ENCODE measurements at places on chromosomes 13 and 19.
A peak's percentile ranks its signal among the peaks of the same experiment; 100 is the strongest.

- no peak for DNase-seq
- H3K4me1 ChIP-seq = no peaks in the 10 kb centered on the region
- H3K27ac ChIP-seq = no peak overlapping the region
- H3K36me3 ChIP-seq = no peaks in the 10 kb centered on the region
These were observed 179.8 kb downstream of the COG6 start for GRCh38 chr13:39835253-39835652.

- H3K4me3 ChIP-seq = no peak overlapping the region
- DNase-seq = no peak
These were observed 60.9 kb downstream of the PEX11G start for GRCh38 chr19:7427944-7428343.

DNA sequence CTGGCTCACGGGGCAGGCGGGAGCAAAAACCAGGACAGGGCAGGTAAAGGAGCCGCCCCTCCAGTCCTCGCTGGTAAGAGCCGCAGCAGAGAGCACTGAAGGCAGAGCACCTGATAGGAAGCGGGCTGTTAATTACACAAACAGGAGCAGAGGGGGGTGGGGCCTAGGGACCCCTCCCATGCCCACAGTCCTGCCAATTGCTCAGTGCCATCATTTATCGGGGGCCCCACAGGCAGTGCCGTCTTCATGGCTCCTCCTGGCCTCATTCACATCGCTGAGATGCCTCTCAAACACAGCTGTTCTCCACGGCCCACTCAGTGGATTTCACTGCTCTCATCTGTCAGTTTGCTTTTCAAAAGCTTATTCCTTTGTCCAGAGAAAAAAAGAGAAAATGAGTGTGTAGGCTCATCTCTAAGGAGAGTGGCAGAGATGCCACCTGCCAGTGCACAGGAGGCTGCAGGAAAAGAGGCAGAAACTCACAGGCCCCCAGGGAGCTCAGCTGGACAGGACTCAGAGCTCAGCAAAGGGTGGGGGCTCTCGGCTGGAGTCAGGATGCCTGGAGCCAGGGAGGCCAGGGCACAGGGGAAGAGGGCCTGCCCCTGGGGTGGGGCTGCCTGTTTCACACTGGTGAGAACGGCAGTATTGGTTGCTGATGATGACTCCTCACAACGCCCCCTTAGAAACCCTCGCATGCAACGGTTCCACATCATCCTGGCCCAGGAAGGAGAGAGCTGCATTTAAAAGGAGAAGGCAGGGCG is 174.6 kb downstream of the COL4A1 start:
- no peak overlapping the region for H3K27ac ChIP-seq
- no peak overlapping the region for H3K4me3 ChIP-seq
- H3K4me1 ChIP-seq = peaks cover 30% of the 10 kb centered on the region
- DNase-seq = no peak
- H3K36me3 ChIP-seq = no peaks in the 10 kb centered on the region
- no peaks in the 10 kb centered on the region for H3K27me3 ChIP-seq

GRCh38 chr19:9947441-9947840 is 11.1 kb upstream of the OLFM2 start:
- no peak overlapping the region for H3K27ac ChIP-seq
- H3K4me1 ChIP-seq = peaks cover 3% of the 10 kb centered on the region
- no peaks in the 10 kb centered on the region for H3K36me3 ChIP-seq
- H3K4me3 ChIP-seq = no peak overlapping the region

DNA sequence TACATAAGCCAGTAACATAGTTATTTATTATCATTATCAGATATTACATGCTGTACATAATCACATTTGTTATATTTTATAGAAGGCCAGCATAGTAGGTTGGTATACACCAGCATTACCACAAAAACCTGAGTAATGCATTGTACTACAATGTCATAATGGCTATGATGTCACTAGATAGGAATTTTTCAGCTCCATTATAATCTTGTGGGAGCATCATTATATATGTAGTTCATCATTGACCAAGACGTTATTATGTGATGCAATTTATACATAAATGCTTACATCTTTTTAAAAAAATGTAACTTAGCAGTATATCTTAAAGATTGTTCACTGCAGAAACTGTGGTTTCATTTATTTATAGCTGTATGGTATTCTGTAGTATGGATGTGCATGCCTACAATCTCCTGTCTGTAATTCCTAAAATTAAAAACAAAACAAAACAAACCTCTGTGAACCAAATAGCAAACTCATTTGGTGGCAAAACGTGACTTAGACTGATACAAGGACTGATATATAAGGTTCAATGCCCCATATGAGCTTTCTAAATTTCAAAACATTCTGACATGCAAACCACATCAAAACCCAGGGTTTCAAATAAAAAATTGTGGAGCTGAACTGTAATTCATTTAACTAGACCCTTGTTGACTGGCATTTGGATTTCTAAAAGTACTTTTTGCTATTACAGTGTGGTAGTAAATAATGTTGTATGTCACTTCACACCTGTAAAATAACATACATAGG is 250.9 kb downstream of the DLEU7 start:
- no peaks in the 10 kb centered on the region for H3K27me3 ChIP-seq
- DNase-seq = no peak
- H3K27ac ChIP-seq = no peak overlapping the region
- H3K4me1 ChIP-seq = peaks cover 21% of the 10 kb centered on the region
- no peaks in the 10 kb centered on the region for H3K36me3 ChIP-seq
- no peak overlapping the region for H3K4me3 ChIP-seq

- peaks cover 80% of the 10 kb centered on the region for H3K36me3 ChIP-seq
- no peak overlapping the region for H3K4me3 ChIP-seq
- H3K27ac ChIP-seq = no peak overlapping the region
- H3K27me3 ChIP-seq = no peaks in the 10 kb centered on the region
These were observed 9.4 kb downstream of the ITPKC start for GRCh38 chr19:40726279-40726678.

GRCh38 chr19:44813070-44813840 is 4.4 kb downstream of the BCAM start:
- H3K27me3 ChIP-seq = no peaks in the 10 kb centered on the region
- peaks cover 24% of the 10 kb centered on the region for H3K4me1 ChIP-seq
- no peak for DNase-seq
- no peak overlapping the region for H3K4me3 ChIP-seq

DNA sequence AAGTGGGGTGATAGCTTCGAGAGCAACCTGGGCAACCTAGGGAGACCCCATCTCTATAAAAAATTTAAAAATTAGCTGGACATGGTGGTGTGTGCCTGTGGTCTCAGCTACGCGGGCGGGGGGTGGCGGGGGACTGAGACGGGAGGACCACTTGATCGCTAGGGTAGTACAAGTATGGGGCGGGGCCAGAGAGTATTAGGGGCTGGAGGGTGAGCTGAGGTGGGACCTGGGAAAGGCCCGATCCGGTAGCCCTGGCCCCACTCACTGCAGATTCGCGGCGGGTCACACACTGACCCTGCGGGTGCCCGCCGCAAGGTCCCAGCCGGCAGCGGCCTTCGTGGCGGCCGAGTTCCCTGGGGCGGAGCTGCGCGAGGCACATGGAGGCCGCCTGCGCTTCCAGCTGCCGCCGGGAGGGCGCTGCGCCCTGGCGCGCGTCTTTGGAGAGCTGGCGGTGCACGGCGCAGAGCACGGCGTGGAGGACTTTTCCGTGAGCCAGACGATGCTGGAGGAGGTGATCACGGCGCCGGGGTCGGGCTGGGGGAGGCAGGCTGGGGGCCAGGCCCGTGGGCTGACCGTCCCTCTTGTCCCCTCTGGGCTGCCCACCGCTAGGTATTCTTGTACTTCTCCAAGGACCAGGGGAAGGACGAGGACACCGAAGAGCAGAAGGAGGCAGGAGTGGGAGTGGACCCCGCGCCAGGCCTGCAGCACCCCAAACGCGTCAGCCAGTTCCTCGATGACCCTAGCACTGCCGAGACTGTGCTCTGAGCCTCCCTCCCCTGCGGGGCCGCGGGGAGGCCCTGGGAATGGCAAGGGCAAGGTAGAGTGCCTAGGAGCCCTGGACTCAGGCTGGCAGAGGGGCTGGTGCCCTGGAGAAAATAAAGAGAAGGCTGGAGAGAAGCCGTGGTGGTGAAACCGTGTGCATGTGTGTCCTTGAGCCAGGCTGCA is 2.0 kb upstream of the ARHGAP45 start:
- H3K36me3 ChIP-seq = peaks cover 4% of the 10 kb centered on the region
- no peak for DNase-seq
- H3K27ac ChIP-seq = no peak overlapping the region
- H3K4me1 ChIP-seq = peaks cover 40% of the 10 kb centered on the region
- no peak overlapping the region for H3K4me3 ChIP-seq

- H3K27ac ChIP-seq = no peak overlapping the region
- H3K27me3 ChIP-seq = no peaks in the 10 kb centered on the region
- no peak overlapping the region for H3K4me3 ChIP-seq
- H3K4me1 ChIP-seq = no peaks in the 10 kb centered on the region
These were observed 32.8 kb downstream of the ANKRD10 start for GRCh38 chr13:110881839-110882627.

GRCh38 chr19:55258476-55258827 is 365 bp downstream of the PPP6R1 start:
- peak overlapping the region; percentile 86 for H3K4me3 ChIP-seq
- H3K36me3 ChIP-seq = no peaks in the 10 kb centered on the region
- H3K27ac ChIP-seq = peak overlapping the region; percentile 92
- no peaks in the 10 kb centered on the region for H3K27me3 ChIP-seq
- DNase-seq = no peak

DNA sequence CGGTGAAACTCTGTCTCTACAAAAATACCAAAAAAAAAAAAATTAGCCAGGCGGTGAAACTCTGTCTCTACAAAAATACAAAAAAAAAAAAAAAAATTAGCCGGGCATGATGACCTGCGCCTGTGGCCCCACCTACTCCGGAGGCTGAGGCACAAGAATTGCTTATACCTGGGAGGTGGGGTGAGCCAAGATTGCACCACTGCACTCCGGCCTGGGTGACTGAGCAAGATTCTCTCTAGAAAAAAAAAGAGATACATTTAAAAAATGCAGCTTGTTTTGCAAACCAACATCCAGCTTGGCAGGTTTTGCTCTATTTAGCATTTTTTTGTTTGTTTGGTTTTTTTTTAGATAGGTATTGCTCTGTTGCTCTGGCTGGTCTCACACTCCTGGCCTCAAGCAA is 6.7 kb upstream of the PGPEP1 start:
- no peak overlapping the region for H3K4me3 ChIP-seq
- peaks cover 13% of the 10 kb centered on the region for H3K4me1 ChIP-seq
- H3K36me3 ChIP-seq = no peaks in the 10 kb centered on the region
- H3K27me3 ChIP-seq = no peaks in the 10 kb centered on the region
- DNase-seq = no peak

GRCh38 chr13:45055902-45056648 is 64.2 kb upstream of the GTF2F2 start:
- peaks cover 16% of the 10 kb centered on the region for H3K4me1 ChIP-seq
- no peak for DNase-seq
- peak overlapping the region; percentile 0 for H3K4me3 ChIP-seq

GRCh38 chr13:90717451-90717936 is 630.0 kb upstream of the MIR17HG start:
- no peak overlapping the region for H3K4me3 ChIP-seq
- H3K27ac ChIP-seq = no peak overlapping the region
- no peaks in the 10 kb centered on the region for H3K27me3 ChIP-seq
- no peaks in the 10 kb centered on the region for H3K4me1 ChIP-seq
- no peaks in the 10 kb centered on the region for H3K36me3 ChIP-seq

DNA sequence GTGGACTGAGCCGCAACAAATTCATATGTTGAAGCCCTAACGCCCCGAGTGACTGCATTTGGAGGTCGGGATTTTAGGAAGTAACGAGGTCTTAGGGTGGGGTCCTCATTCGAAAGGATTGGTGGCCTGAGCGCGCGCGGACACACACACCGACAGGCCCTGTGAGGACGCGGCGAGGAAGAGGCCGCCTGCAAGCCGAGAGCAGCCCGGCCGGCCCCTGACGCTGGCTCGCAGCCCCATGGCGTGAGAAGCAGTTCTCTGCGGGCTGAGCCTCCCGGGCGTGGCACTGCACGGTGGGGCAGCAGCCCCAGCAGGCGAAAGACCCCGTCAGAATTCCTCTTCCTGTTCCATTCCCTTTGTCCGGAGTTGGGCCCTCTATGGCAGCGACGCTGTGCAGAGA is 131.2 kb downstream of the CRYL1 start:
- no peaks in the 10 kb centered on the region for H3K27me3 ChIP-seq

GRCh38 chr19:51111606-51112005 is 3.4 kb upstream of the CTU1 start:
- DNase-seq = no peak
- H3K36me3 ChIP-seq = no peaks in the 10 kb centered on the region
- peaks cover 18% of the 10 kb centered on the region for H3K4me1 ChIP-seq
- H3K27ac ChIP-seq = no peak overlapping the region

GRCh38 chr13:40341096-40341471 is 325.4 kb downstream of the FOXO1 start:
- DNase-seq = no peak
- peaks cover 21% of the 10 kb centered on the region for H3K4me1 ChIP-seq
- no peaks in the 10 kb centered on the region for H3K36me3 ChIP-seq
- H3K27me3 ChIP-seq = no peaks in the 10 kb centered on the region

- peak overlapping the region; percentile 94 for H3K27ac ChIP-seq
These were observed 1.9 kb downstream of the RAB11B start for GRCh38 chr19:8392017-8392591.
